Gastroesophageal sphincter (tissue), 4 donors: ENCODE measurements at places on chromosomes 4 and X. TPM values are rescaled to one million over a fixed set of nuclear protein-coding genes. Genes with fewer than 3 reads are reported as not detected.

DNA sequence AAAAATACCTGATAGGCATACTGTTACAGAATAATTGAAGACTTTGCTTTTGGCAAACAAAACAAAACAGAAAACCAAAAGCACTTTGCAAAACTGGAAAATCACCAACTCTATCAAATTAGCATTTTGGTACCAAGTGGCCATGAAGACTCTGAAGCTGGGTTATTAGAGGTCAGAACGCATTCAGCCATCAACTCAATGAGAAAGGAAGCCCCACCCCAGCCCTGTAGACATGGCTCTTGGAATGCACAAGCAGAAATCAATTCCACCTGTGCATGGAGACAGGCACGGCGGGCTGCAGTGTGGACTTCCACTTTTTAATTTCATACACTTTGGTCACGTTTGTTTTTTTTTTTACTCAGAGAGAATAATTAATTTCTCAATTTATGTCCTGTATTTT lies 93.6 kb upstream of the DHX15 start:
- ATAC-seq = no peak

Gene INTU
- 21.8 TPM for total RNA-seq

Gene GAGE2A
- not detected for total RNA-seq

GRCh38 chr4:154999950-155000578 lies 208.4 kb upstream of the NPY2R start:
- no peak for ATAC-seq

Gene CLGN
- 2.9 TPM for total RNA-seq

DNA sequence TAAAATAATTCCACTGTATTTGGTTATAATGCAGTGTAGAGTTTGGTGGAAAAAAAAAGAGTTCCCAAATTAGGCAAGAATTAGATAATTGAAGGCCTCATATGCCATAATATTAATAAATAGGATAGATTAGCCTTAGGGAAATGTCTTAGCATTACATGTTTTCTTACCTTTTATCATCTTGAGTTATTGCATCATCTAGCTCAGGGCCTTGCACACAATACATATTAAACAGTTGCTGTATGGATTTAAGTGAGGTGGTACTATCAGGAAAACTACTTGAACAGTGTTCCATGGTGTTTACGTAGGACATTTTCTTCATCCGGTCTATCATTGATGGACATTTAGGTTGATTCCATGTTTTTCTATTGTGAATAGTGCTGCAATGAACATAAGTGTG lies 419.4 kb downstream of the EPHA5 start:
- ATAC-seq = no peak

GRCh38 chrX:101229170-101229569 lies 9.6 kb downstream of the DRP2 start:
- ATAC-seq = no peak

DNA sequence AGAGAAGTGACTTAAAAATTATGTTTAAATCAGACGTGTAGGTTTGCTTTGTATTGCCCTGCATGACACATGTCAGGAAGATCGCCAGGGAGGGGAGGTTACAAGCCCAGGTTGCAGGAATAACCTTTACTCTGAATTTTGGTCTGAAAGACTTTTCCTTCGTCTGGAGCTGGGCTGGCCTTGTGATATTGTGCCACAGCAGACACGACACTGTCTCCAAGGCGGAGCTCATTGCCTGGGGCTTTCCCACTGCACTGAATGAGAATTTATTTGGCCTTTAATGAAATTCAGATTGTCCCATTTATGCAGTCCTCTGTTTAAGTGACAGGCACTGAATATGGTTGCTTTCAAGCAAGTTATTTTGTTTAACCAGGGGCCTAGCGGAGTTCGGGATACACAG lies 45.1 kb downstream of the RHOH start:
- no peak for ATAC-seq

- ATAC-seq = no peak
Observed at GRCh38 chr4:152360045-152360410, 175.9 kb downstream of the FBXW7 start.

Gene NAP1L3
- total RNA-seq = 2.7 TPM

DNA sequence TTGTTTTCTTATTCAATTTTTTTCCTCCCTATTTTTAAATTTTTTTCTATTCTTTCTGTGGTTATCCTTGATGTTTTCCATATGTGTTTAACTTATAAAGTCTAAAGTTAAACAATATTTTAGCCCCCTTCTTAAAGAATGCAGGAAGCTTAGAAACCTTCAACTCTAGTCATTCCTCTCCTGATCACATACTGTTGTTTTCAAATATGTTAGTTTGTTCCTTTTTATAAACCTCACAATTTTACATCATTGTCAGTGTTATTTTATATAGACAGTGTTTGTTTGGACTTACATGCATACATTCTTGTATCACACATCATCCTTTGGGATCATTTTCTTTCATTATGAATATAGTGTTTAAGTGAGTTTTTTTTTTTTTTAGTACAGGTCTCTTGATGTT lies 31.6 kb downstream of the KANTR start:
- no peak for ATAC-seq

Gene ITIH6
- 0.07 TPM for total RNA-seq

Gene LRPAP1
- total RNA-seq = 180 TPM

GRCh38 chrX:3262901-3263300 lies 83.6 kb downstream of the MXRA5 start:
- ATAC-seq = no peak

GRCh38 chr4:10596586-10597290 lies 87.8 kb downstream of the CLNK start:
- ATAC-seq = no peak

Gene S100G
- not detected for total RNA-seq

GRCh38 chr4:147570616-147571015 lies 46.6 kb upstream of the TMEM184C start:
- ATAC-seq = no peak

- ATAC-seq = no peak
Observed at GRCh38 chr4:184942444-184943425, 75.6 kb upstream of the HELT start.

Gene BGN
- 10.4 TPM for total RNA-seq

- no peak for ATAC-seq
Observed at GRCh38 chrX:16654093-16654492, 4.1 kb downstream of the S100G start.

Gene MSX1
- total RNA-seq = 2.2 TPM

DNA sequence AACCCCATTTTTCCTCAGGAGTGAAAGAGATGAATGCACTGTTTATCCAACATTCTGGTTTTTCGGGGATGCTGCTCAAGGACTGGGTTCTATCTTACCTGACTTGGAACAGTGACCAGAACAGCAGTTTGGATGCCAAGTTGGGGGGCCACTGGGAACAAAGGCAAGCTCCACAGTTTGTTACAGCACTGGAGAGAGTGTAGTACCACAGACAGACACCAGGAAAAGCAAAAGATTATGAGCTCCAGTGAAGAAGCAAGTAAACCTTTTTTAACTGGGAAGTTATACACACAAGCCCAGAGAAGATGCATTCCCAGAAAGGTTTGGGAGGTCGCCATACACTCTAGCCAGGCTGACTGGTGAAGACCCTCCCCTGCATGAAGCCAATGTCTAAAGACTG lies 13.6 kb downstream of the C4orf36 start:
- ATAC-seq = no peak

- ATAC-seq = no peak
Observed at GRCh38 chr4:189029976-189030504, 890.8 kb downstream of the TRIML1 start.

Gene TNMD
- not detected for total RNA-seq

GRCh38 chrX:40388441-40388840 lies 192.3 kb upstream of the ATP6AP2 start:
- ATAC-seq = no peak

GRCh38 chr4:153971899-153972298 lies 183.0 kb upstream of the SFRP2 start:
- ATAC-seq = no peak

- ATAC-seq = no peak
Observed at GRCh38 chr4:8236920-8237195, 32.7 kb upstream of the HTRA3 start.

Gene EMCN
- total RNA-seq = 22.5 TPM

DNA sequence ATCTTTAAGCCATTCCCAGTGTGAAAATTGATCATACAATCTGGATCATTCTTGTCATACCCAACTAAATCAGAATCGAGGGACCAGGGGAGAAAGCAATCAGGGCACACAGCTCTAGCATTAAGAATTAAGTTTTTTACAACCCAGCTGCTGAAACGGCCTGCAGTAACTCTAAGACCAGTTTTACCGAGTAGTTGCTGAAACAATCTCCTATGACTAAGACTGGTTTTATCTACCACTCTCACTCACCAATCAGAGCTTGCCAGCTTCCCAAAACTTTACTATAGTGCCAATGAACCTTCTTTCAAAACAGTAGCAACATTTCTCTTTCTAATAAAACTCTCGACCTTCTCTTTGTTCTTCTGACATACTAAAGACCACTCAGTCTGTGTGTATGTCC lies 2.8 kb upstream of the SAP30 start:
- no peak for ATAC-seq

Gene CLCN4
- total RNA-seq = 0.16 TPM

DNA sequence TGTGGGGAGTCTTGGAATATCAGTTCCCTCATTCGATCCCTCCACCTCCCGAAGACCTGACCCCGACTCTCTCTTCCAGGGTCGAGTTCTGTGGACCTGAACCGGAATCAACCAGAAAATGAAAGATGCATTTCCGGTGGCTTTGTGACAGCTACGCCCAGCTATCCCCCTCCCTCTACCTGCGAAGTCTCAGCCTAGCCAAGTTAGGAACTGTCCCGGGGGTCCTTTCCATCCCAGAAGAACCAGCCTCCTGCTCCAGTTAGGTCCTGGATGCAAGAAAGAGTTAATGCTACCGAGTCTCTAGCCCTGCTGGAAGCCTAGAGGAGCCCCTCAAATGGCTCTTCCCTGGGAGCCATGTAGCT lies 13.4 kb upstream of the ETDC start:
- ATAC-seq = peak; percentile 10

GRCh38 chrX:1449036-1449822 lies 3.5 kb downstream of the ASMTL start:
- no peak for ATAC-seq

DNA sequence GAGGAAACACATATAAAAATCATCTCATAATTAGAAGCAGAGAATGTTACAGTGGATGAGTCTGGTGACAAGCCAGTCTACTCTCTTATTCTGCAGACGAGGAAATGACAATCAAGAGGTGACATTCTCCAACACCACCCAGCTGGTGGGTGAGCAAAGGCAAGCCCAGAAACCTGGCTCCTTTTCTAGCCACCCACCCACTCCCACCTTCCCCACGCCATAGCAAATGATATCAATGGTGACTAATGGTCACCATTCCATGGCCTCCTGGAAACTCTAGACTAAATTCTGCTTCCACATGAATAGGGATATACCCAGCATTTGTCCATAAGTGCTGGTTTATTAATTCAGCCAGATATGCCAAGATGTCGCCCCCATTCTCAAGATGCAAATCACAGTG lies 10.7 kb downstream of the SEL1L3 start:
- ATAC-seq = no peak

Gene RFC1
- total RNA-seq = 39.4 TPM

Gene USP51
- 1.4 TPM for total RNA-seq

GRCh38 chr4:88818631-88819470 lies 121.2 kb upstream of the NAP1L5 start:
- ATAC-seq = no peak

Gene DCAF8L2
- 0.23 TPM for total RNA-seq

DNA sequence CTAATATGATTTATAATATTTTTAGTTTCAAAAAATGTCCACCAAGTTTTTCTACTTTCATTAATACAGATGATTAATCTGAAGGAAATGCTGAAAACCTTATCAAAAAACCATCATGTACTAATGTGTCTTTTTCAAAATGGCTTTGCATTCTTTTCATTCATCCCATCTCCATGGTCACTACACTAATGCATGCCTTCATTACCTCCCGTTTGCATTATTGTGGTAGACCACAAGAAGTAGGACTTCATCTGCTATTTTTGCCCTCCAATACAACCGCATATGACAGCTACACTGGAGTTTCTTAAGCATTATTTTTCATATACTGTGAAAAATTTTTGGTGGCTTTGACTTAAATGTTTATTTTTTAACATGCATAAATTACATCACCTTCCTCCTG lies 37.9 kb upstream of the FSTL5 start:
- no peak for ATAC-seq

DNA sequence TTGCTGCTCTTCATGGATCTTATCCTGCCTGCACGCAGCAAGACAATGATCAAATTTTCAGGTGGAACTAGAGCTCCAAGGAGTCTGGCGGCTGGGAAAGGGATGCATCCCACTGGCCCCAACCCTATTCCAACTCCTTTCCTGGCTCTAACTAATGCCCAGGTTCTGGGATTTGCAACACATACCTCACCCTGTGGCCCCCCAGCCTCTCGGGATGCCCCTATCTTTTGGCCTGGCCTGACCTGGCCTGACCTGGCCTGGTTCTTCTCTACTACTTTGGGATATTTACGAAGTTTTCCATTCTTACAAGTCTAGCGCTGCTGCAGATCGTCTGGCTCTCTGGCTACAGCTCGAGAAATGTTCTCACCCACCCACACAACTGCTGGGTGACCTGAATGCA lies 56.4 kb upstream of the CDKN2AIP start:
- no peak for ATAC-seq

Gene MAGEA2
- not detected for total RNA-seq

- no peak for ATAC-seq
Observed at GRCh38 chr4:109816894-109817293, 1.3 kb downstream of the GAR1 start.

Gene TBC1D8B
- total RNA-seq = 4.1 TPM

Gene TLR10
- total RNA-seq = not detected

- no peak for ATAC-seq
Observed at GRCh38 chr4:174214101-174214878, 69.2 kb downstream of the FBXO8 start.

Gene XAGE1A
- total RNA-seq = not detected

- ATAC-seq = no peak
Observed at GRCh38 chrX:86460760-86461159, 312.5 kb downstream of the DACH2 start.

Gene SYTL5
- total RNA-seq = 0.13 TPM

DNA sequence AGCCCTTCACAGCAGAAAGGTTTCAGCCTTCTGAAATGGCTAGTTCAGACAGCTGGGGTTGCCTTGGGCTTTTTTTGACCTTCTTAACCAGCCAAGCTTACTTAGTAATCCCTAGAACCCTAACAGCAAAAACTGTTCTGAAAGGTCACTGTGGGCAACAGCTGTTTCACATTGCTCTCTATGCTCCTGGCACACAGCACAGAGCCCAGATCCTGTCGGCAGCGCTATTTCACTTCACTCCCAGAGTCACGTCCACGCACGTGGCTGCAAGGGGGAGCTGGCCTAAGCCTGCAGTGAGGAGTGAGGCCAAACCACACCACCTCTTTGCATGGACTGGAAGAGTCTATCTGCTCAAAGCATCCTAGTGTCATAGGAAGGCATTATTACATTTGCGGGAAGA lies 32.0 kb upstream of the STS start:
- no peak for ATAC-seq

DNA sequence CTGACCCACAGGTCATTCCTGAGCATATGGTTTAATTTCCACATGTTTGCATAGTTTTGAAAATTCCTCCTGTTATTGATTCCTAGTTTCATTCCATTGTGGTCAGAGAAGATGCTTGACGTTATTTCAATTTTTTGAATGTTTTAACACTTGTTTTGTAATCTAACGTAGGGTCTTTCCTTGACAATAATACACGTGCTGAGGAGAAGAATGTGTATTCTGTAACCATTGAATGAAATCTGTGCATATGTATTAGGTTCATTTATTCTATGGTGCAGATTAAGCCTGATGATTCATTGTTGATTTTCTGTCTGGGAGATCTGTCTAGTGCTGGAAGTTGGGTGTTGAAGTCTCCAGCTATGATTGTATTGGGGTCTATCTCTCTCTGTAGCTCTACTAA lies 486.4 kb upstream of the RPS6KA3 start:
- no peak for ATAC-seq

Gene HEPH
- 110 TPM for total RNA-seq

- ATAC-seq = no peak
Observed at GRCh38 chrX:76433219-76433618, 5.7 kb downstream of the MAGEE1 start.

Gene ODAPH
- not detected for total RNA-seq
